Stimulated activated CD4-positive, alpha-beta T cell treated with anti-CD3 and anti-CD28 coated beads, Interleukin-12 subunit alpha, Interleukin-12 subunit beta, amount 100 ng/mL, for 24 hours (primary cell): ENCODE measurements at places on chromosomes 2 and 18.

- no peak for DNase-seq
These were observed 53.2 kb upstream of the SH3BP4 start for GRCh38 chr2:234898534-234899053.

GRCh38 chr18:63098018-63098981 lies 221.3 kb downstream of the BCL2 start:
- no peak for DNase-seq

GRCh38 chr2:144154205-144154604 lies 365.7 kb downstream of the ZEB2 start:
- DNase-seq = no peak

DNA sequence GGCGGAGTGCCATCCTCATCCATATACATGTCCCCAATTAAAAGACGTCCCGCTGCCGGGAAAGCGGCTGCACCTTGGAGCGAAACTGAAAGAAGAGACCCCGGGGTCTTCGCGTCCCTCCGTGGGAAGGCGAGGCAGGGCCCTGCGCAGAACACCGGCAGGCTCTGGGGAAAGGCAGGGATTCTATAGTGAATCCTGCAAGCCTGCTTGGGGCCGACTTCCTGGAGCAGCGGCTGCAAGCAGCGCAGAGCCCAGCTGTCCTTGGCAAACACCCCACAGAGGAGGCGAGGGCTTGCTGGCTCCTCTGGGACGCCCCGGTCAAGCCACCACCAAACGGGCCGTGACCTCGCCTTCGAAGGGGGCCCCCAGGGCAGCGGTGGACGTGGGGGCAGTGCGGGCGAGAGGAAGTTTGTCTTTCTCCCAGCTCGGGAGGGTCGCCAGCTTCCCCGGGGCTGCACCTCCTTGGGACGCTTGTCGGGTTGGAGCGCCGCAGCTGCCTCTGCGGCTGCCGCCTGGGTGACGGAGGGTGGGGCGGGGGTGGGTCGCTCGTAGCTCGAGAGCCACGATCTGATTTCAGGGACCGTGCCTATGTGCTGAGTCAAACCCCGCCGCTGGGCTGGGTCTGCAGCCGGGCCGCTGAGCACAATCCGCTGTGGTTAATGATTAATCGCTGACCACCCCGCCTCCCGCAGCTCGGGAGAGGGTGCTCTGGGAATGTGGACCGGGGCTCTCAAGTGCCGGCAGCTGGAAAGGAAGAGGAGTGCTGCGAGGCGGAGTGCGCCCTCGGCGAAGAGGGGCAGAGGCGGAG lies 486 bp upstream of the GPR39 start:
- no peak for DNase-seq

- DNase-seq = no peak
These were observed 359.3 kb upstream of the TNP1 start for GRCh38 chr2:217219164-217219520.

DNA sequence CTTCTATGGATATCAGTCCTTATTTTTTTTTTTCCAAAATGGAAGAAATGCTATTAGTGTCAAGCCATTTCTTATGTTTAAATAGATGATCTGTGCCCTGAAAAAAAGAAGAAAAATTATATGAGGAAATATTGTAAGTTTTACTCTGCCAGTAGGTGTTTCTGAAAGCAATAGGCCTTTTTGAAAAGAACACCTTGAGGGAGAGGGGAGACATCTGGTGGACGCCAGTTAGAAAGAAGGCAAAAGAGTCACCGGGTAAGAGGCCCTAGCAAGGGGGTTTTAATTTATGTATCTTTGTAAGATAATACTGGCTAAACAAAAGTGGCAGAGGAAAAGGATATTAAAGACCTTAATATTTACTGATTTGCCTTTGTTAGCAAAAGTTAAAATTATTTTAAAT lies 56.1 kb downstream of the DYNAP start:
- no peak for DNase-seq

DNA sequence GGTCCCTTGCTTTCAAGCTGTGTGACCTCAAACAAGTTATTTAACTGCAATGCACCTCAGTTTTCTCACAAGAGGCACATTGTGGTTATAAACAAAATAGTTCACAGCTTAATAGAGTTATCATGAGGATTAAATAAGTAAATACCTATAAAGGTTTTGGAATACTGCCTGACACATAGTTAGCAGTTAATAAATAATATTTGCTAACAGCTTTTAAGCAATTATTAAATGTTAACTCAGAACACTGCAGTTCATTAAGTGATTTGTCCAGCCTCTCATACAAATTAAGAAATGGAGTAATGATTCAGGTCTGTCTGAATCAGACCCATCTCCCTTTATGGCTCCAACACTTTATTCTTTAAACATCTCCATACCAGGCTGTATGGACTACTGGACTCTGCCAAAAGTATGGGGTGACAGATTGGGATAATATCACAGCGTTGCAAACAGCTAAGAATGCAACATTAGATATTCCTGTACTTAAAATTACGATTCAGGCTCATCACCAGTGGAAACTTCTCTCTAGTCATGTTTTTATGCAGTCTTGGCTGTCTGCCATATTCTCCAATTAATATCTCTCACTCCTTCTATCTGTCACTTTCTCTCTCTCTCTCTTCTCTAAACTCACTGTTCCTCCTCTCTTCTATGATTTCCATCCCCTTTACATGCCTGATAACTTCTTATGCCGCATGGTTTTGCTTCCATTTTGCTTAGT lies 370.6 kb upstream of the UBE2E3 start:
- no peak for DNase-seq

GRCh38 chr2:47003641-47004427 lies 88.2 kb upstream of the MCFD2 start:
- DNase-seq = no peak

- peak; percentile 38 for DNase-seq
These were observed 21.7 kb downstream of the DDX18 start for GRCh38 chr2:117835990-117836760.

GRCh38 chr18:66734451-66734850 lies 130.6 kb upstream of the CDH19 start:
- no peak for DNase-seq

DNA sequence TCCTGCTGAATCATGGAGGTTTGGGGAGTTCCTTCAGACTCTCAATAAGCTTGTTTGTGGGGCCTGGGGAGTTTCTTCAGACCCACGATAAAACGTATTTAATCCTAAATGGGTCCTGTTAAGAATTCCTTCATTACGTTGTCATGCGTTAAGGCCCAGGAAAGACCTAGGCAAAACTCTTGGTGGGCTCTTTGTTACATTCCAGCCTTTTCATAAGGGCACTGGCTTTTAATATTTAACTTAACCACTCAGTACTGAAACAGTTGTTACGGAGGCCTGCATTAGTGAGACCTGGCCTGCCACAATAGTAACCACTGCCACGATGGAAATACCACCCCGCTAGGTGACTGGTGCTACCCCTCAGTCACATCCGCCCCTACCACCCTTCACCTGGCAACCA lies 17.5 kb upstream of the BIN1 start:
- DNase-seq = no peak

DNA sequence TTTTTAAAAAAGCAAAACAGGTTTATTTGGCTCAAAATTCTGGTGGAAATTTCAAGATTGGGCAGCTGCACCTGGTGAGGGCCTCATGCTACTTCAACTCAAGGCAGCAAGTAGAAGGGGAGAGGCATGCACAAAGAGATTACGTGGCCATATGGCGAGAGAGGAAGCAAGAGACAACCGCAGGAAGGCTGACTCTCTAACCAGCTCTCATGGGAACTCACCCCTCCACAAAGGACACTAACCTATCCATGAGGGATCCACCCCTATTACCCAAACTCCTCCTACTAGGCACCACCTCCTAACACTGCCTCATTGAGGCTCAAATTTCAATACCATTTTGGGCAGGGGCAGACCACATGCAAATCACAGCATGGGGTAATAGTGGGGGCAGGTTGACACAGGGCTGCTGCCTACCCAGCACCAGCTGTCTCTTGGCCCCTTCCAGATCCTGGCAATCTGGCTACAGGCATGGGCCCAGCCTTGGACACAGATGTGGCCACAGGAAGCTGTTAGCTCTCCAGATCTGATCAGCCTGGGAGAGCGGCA lies 2.0 kb upstream of the CAPN10 start:
- DNase-seq = no peak
